ENCODE measurements at places on chromosomes 1 and 21.

- H3K4me3 ChIP-seq: no peak overlapping the region
- H3K4me1 ChIP-seq: peaks cover 2% of the 10 kb centered on the region
- H3K27ac ChIP-seq: no peak overlapping the region
- DNase-seq: no peak
- H3K27me3 ChIP-seq: no peaks in the 10 kb centered on the region
- H3K36me3 ChIP-seq: no peaks in the 10 kb centered on the region
These were observed 22.8 kb upstream of the LAPTM5 start for GRCh38 chr1:30780409-30780808.

GRCh38 chr1:34591751-34592629 lies 162.9 kb upstream of the GJB5 start:
- H3K4me3 ChIP-seq: no peak overlapping the region
- H3K4me1 ChIP-seq: no peaks in the 10 kb centered on the region
- DNase-seq: no peak
- no peaks in the 10 kb centered on the region for H3K27me3 ChIP-seq
- no peaks in the 10 kb centered on the region for H3K36me3 ChIP-seq

DNA sequence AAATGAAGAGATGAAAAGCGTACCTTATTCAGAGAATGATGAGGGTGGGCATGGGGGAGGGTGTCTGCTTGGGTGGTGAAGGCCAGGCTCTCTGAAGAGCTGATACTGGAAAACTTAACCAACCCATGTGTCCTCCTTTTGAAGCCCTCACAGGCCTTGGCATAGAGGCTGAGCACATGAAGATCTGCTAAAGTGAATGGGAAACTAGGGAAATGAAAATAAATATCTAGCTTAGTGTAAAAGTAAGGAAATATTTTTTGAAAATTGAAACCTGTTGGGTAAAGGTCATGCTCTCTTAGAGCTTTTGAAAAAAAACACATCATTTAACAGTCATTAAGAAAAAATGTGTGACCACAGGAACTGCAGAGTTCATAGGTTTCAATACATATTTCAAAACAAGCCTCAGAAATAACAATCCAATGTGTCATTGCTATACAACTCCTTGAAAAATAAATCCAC lies 40.5 kb upstream of the RALGPS2 start:
- no peak overlapping the region for H3K4me3 ChIP-seq
- DNase-seq: no peak
- H3K36me3 ChIP-seq: no peaks in the 10 kb centered on the region
- no peaks in the 10 kb centered on the region for H3K4me1 ChIP-seq
- no peak overlapping the region for H3K27ac ChIP-seq

DNA sequence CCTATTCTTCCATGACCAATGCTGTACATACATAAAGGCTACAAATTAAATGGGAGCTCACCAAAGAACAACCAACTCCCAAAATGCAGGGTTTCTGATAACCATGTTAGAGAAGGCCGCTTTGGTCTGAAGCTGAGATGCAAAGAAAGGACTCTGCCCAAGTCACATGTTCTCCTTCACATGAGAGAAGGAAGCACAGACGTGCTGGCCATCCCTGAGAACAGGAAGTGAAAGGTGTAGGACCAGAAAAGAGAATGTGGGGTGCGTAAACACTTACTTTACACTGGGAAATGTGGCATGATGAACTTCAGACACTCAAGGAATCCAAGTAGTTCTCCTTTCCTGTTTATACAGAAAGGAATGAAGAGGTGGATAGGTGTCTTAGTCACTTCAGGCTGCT lies 31.7 kb upstream of the TADA1 start:
- H3K4me3 ChIP-seq: no peak overlapping the region
- H3K27ac ChIP-seq: no peak overlapping the region
- no peaks in the 10 kb centered on the region for H3K36me3 ChIP-seq
- no peaks in the 10 kb centered on the region for H3K27me3 ChIP-seq

DNA sequence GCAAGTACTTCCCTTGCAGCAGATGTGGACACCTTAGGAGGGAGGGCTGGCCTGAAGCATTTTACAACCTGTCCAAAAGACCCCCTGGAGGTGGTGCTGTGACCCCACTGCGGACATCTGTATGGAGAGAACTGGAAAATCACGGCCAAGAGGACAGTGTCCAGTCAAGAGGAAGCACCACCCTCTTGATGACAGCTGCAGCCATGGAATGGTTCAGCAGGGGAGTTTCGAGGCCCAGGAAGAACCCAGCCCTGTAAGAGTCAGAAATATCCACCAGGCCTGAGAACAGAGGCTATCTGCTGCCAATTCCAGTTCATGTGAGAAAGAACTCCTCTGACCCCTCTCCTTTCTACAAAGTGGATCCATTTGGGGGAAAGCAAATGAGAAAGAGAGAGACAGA lies 126.8 kb downstream of the PLXNA2 start:
- no peak overlapping the region for H3K4me3 ChIP-seq
- H3K27ac ChIP-seq: no peak overlapping the region
- no peak for DNase-seq
- H3K36me3 ChIP-seq: no peaks in the 10 kb centered on the region

DNA sequence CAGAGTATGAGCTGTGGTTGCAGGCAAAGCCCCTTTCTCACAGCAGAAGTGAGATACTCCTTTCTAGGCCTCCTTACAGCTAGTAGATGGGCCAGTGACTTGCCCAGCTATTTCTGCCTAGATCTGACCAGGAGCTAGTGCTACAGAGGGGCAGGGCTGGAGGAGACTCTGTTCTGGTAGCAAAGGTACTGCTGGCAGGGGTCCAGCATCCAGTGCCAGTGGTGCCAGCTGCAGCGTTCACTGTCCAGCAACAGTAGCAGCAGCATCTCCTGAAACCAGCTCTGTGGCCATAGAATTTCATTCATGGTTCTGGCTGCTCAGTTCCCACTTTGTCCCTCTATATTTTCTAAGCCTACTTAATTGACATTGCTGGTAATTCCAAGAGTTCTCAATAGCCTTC lies 62.5 kb upstream of the CNN3 start:
- DNase-seq: no peak
- H3K4me3 ChIP-seq: no peak overlapping the region
- no peaks in the 10 kb centered on the region for H3K36me3 ChIP-seq
- H3K27ac ChIP-seq: no peak overlapping the region

DNA sequence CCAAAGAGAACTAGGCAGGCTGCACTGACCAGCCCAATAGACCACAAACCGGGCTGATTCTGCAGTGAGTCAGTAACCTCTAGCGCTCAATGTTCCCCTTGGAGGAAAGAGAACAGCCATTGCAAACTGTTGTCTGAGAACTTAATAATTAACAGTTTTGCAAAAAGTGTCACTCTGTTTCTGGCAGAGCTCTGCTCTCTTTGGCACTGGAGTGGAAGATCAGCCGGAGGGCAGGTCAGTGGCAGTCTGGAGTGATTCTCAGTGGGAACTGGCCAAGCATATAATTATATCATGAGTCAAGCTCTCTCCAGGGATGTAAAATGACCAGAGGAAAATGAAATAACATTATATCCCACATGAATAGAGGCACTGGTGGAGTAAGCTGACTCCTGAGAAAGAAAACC lies 238.3 kb downstream of the HLX start:
- no peaks in the 10 kb centered on the region for H3K36me3 ChIP-seq
- H3K27me3 ChIP-seq: no peaks in the 10 kb centered on the region
- no peak for DNase-seq
- no peak overlapping the region for H3K4me3 ChIP-seq
- H3K27ac ChIP-seq: no peak overlapping the region

DNA sequence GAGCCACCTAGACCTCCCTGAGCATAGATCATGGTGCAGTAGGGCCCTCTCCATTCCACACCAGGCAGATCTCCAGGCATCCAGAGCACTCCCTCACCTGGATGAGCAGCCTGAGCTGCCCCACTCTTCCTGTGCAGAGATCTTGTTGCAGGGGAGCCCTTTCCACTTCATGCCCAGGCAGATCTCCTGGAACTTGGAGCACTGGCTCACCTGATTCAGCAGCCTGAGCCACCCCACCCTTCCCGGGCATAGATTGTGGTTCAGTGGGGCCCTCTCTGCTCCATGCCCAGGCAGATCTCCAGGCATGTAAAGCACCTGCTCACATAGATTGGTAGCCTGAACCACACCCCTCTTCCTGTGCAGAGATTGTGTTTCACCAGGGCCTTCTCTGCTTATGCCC lies 78.0 kb downstream of the SEC16B start:
- no peaks in the 10 kb centered on the region for H3K36me3 ChIP-seq
- no peak for DNase-seq
- H3K4me3 ChIP-seq: no peak overlapping the region
- no peaks in the 10 kb centered on the region for H3K4me1 ChIP-seq

GRCh38 chr1:17439250-17440073 lies at the start of gene RCC2:
RCC2 (minus strand) TSS chr1:17439677; CDS start chr1:17438514, 1,163 bp downstream.
- peak; percentile 77 for DNase-seq
- peaks cover 8% of the 10 kb centered on the region for H3K4me1 ChIP-seq
- peak within 1 kb of the TSS; percentile 26 for H3K27ac ChIP-seq
- peak within 1 kb of the TSS; percentile 75 for H3K4me3 ChIP-seq
- H3K36me3 ChIP-seq: no peaks in the 10 kb centered on the region

DNA sequence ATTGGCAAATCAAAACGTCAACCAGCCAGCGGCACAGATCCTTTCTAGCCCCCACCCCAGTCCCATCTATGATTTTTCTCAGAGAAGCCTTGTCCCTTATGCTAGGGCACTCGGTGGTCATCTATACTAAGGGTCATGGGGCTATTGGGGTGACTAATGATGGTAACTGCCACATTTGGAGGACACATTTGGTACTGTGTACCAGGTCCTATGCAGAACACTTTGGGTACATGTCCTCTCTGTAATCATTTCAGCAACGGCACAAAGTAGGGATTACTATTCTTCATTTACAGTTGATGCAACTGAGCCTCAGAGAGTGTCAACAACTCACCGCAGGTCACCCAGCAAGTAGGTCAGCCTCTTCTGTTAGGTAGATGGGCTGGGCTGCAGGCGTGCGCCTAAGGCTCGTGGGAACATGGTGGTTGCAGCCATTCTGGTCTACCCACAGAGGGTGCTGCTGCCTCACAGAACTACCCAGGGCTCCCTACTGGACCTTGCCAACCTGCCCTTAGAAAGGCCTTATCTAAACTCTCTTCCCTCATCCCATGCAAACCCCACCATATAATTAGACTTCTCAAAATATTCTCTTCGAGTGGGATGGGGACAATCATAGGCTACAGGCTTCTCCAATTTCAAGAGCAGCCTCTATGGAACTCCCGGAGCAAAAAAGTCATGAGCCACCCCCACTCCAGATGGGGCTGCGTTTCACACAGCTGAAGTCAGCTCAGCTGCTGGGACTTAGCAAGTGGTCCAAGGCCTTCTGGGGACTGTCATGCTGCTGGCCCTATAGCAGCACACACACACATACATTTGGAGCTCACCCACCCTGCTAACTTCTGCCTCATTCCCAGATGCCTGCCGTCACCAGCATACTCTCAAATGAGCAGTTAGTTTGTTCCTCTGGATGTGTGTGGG lies 5.8 kb upstream of the SDHB start:
- H3K4me3 ChIP-seq: no peak overlapping the region
- no peaks in the 10 kb centered on the region for H3K36me3 ChIP-seq
- no peaks in the 10 kb centered on the region for H3K27me3 ChIP-seq
- no peak for DNase-seq

- peak overlapping the region; percentile 12 for H3K4me3 ChIP-seq
- H3K36me3 ChIP-seq: peaks cover 7% of the 10 kb centered on the region
- peaks cover 46% of the 10 kb centered on the region for H3K4me1 ChIP-seq
- peak overlapping the region; percentile 100 for H3K27ac ChIP-seq
These were observed 3.1 kb downstream of the ADAMTSL4 start for GRCh38 chr1:150552128-150552910.

GRCh38 chr1:79633456-79633855 lies 626.9 kb upstream of the ADGRL4 start:
- no peaks in the 10 kb centered on the region for H3K4me1 ChIP-seq
- H3K27me3 ChIP-seq: no peaks in the 10 kb centered on the region
- no peak for DNase-seq
- no peak overlapping the region for H3K4me3 ChIP-seq
- H3K27ac ChIP-seq: no peak overlapping the region

- DNase-seq: no peak
- H3K27ac ChIP-seq: no peak overlapping the region
- no peak overlapping the region for H3K4me3 ChIP-seq
- no peaks in the 10 kb centered on the region for H3K4me1 ChIP-seq
- H3K36me3 ChIP-seq: no peaks in the 10 kb centered on the region
- H3K27me3 ChIP-seq: no peaks in the 10 kb centered on the region
These were observed 13.4 kb upstream of the AGPAT3 start for GRCh38 chr21:43851593-43851992.

DNA sequence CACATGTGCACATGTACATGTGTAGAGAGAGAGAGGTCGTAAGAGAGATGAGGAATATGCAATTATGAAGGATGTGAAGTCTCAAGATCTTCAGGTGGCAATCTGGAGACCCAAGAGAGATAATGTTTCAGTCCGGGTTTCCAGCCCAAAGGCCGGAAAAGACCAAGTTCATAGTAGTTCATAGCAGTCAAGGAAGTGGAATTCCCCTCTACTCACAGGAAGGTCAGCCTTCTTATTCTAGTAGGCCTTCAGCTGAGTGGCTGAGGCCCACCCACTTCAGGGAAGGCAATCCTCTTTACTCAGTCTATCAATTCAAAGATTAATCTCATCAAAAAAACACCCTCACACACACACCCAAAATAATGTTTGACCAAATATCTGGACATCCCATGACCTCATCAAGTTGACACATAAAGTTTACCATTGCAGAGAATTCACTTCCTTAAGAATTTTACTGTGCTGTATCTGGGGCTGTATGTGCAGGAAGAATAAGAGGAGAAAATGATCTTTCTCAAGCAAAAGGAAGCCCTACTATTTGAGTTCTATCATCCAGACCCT lies 114.6 kb downstream of the TNFSF18 start:
- H3K27ac ChIP-seq: no peak overlapping the region
- H3K36me3 ChIP-seq: no peaks in the 10 kb centered on the region
- no peak overlapping the region for H3K4me3 ChIP-seq
- H3K4me1 ChIP-seq: peaks cover 8% of the 10 kb centered on the region

- no peak overlapping the region for H3K4me3 ChIP-seq
- H3K27me3 ChIP-seq: no peaks in the 10 kb centered on the region
- H3K4me1 ChIP-seq: no peaks in the 10 kb centered on the region
- H3K27ac ChIP-seq: no peak overlapping the region
- DNase-seq: no peak
- H3K36me3 ChIP-seq: no peaks in the 10 kb centered on the region
These were observed 53.2 kb upstream of the MRPS6 start for GRCh38 chr21:34020005-34020847.

DNA sequence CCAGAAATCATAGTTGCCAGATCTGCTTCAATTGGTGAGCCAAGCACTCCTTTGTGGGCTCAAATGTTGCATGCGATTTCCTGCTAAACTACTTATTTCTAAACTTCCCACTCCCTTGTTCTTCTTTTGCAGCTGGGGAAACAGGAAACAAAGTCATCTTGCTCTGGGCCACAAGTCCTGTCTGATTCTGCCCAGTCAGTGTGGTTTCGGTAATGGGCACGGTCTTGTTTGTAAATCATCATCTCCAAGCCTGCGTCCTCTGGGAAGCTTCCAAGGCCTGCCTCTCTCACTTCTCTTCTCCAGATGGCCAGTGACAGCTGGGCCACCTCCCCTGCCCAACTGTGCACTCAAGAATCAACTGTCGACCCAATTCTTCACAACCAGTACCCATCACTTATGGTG lies 4.4 kb downstream of the S100A8 start:
- no peak overlapping the region for H3K4me3 ChIP-seq
- H3K4me1 ChIP-seq: no peaks in the 10 kb centered on the region
- no peaks in the 10 kb centered on the region for H3K36me3 ChIP-seq
- DNase-seq: peak; percentile 70
- H3K27me3 ChIP-seq: no peaks in the 10 kb centered on the region
